T-helper 2 cell (primary cell): ENCODE measurements at places on chromosomes 4 and X.

GRCh38 chr4:169295822-169296221 is 25.1 kb upstream of the SH3RF1 start:
- no peak for DNase-seq

DNA sequence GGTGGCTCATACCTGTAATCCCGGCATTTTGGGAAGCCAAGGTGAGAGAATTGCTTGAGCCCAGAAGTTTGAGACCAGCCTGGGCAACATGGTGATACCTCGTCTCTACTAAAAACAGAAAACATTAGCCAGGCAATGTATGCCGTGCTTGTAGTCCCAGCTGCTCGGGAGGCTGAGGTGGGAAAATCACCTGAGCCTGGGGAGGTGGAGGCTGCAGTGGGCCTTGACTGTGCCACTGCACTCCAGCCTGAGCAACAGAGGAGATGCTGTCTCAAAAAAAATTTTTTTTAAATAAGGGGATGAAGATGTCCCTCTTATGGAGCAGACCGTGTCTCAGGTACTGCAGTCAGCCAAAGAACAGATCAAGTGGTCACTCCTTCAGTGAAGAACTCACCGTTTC is 13.5 kb downstream of the CTAG1B start:
- no peak for DNase-seq

GRCh38 chr4:88960576-88960975 is 96.4 kb downstream of the FAM13A start:
- DNase-seq, result no peak

GRCh38 chr4:77354550-77354949 is 197.5 kb downstream of the CCNG2 start:
- DNase-seq, result no peak

DNA sequence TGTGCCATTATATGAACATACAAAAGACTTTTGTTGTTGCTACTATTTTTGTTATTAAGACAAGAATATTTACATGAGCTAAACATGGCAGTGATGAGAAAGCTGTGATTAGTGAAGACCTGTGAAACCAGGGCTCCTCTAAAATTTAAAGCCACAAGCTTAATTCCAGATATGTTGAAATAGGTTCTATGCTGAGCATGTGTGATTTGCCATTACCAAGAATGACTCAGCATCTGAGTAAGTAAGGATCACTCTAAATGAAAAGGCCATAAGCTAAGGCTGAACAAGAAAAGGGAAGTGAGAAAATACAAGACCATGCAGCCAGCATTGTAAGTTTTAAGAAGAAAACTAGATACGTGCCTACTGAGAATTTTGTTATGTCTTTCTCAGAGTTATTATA is 75.9 kb upstream of the CAMK2D start:
- no peak for DNase-seq

GRCh38 chrX:72258174-72258573 is 18.9 kb downstream of the RPS4X start:
- DNase-seq, result no peak

DNA sequence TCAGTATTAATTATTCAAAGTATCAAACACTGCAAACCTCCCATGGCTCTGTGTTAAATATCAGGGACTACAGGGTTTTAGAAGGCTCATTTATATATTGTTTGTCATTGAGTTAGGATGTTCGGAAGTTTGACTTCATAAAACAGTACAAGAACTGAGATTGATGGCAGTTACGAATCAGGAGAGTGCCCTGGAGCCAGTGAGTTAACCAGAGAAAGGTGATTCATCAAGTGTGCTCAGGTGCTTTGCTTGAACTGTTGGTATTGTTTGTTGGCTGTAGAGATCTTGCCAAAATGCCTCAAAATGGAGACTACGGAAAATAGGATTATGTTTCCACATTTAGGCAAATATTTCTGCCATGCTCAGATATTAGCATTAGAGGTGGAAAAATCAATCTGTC is 7.5 kb upstream of the GPR101 start:
- no peak for DNase-seq

DNA sequence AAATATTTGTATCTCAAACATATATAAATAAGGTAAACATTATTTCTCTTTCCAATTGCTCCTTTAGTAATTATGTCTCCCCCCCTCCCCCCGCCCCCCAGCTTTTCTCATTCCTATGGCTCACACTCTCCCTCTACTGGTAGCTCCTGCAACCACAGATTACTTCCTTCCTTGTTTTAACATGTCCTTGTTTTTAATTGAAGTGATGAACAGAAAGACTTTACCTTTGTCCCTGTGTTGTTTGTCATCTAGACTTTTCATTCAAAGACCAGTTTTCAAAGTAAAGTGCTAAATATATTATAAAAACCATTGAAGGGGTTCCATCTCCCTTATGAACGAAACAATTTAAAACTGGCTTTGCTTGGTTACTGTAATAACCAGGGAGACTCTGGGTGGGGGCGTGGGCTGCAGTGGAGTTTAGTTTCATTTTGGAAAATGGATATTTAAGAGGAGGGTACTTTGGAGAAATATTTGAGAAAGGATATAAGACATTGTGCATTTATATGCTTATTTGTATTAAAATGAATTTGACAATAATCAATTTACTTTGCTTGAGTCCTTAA is 352.9 kb downstream of the RAPGEF2 start:
- no peak for DNase-seq

- no peak for DNase-seq
Observed at GRCh38 chrX:134746410-134746785, 88.1 kb upstream of the PLAC1 start.

DNA sequence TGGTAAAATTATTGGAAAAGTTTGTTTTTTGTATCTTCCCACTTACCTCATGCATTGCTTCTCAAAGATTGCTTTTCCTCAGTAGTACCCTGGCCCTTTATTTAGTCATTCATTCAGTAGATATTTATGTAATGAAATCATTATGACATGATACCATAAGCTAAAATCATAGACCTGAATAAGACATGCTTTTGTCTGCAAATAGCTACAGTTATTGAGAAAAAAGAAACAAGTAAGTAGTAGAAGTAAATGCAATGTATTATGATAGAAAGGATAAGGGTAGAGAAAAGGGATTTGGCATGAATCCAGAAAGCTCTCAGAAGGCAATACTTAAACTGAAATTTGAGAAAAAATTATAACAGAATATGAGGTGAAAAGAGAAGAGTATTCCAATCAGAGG is 352.5 kb downstream of the GPM6A start:
- DNase-seq, result no peak

- DNase-seq, result no peak
Observed at GRCh38 chrX:13894888-13895565, 78.1 kb upstream of the GPM6B start.

GRCh38 chr4:88320780-88321373 is 36.5 kb upstream of the PPM1K start:
- no peak for DNase-seq

DNA sequence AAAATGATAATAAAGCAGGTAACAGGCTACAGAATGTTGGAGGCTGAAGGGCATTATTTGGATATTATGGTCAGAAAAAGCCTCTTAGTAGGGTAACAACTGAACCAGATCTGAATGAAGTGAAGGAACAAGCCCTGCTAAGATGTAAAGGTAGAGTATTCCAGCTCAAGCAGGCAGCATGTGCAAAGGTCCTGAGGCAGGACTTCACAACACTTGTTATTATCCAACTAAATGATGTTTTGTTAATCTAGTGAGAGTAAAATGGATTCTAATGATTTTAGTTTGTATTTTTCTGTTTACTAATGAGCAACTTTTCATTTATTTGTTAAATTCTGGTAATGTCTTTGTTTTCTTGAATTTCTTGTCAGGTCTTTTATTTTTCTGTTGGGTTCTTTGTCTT is 35.7 kb downstream of the RAB33B start:
- DNase-seq, result no peak

DNA sequence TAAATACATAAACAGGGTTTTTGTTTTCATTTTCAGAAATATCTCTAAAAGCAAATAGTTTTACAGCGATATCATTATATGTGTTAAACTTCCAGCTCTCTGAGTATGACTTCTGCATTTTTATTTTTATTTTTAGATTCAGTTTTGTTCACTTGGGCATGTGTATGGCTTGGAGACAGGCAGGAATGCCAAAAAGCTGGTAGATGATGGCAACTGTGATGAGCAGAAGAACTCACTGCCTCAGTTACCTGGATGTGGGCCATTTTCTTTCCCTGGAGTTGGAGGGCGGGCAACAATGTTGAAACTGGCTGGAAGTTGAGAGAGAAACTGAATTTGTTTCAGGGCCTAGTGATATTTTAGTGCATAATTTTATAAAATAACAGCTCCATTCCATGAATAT is 266.4 kb downstream of the ARHGAP24 start:
- DNase-seq, result no peak

- no peak for DNase-seq
Observed at GRCh38 chrX:68355629-68355920, 77.7 kb downstream of the OPHN1 start.

DNA sequence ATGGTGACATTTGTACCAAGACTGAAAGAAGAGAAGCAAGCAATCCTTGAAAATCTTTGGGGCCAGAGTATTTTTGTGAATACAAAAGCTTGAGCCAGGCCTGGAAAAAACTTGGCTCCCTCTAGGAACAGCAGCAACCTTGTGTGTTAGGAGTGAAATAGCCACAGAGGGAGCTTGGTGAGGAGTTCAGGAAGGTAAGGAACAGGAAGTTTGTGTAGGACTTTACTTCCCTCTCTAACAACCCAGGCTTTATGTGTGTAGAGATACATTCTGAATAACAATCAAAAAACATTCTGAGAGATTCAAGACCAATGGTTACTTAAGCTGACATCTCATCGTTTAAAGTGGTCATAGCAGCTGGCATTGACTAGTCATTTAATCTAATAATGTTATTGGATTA is 668.5 kb downstream of the PCDH18 start:
- DNase-seq, result no peak

DNA sequence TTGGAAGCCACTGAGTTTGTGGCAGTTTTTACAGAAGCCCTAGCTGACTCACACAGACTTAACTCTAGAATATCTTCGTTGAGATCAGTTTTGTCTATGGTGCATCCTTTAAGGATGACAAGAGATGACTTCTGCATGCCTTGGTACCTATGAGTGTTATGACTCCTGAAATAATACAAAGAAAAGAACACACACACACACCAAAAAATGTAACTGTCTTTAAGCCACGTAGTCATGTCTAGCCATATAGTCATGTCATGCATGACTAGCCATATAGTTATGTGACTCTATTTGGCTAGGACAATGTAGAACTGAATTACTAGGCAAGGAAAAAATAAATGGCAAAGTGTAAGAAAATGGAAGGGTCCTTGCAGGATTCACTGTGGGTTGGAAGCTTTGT is 447.8 kb downstream of the NLGN4X start:
- DNase-seq, result no peak

DNA sequence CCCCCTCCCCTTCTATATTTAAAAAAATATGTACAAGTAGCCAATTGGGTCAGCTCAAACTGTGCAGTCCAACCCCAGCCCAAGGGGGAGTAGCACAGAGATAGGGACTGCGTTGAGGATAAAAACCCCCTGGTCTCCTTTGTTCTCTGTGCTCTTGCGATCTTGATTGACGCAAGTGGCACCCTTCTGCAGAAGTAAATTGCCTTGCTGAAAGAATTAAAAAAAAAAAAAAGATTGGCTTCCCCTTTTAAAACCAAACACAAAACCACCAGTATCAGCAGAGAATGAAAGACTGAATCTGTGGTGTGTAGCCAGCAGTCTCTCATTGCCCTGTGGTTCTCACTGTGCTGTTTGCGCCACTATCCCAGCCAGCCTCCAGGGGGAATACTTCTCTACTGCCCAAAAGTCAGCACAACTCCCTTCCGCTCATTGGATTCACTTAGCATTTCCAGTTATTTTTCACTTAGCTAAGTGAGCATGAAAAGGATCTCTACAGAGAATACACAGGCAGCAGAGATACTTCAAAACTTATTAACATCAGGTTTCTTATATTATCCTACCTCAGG is 29.7 kb downstream of the MANBA start:
- DNase-seq, result no peak

DNA sequence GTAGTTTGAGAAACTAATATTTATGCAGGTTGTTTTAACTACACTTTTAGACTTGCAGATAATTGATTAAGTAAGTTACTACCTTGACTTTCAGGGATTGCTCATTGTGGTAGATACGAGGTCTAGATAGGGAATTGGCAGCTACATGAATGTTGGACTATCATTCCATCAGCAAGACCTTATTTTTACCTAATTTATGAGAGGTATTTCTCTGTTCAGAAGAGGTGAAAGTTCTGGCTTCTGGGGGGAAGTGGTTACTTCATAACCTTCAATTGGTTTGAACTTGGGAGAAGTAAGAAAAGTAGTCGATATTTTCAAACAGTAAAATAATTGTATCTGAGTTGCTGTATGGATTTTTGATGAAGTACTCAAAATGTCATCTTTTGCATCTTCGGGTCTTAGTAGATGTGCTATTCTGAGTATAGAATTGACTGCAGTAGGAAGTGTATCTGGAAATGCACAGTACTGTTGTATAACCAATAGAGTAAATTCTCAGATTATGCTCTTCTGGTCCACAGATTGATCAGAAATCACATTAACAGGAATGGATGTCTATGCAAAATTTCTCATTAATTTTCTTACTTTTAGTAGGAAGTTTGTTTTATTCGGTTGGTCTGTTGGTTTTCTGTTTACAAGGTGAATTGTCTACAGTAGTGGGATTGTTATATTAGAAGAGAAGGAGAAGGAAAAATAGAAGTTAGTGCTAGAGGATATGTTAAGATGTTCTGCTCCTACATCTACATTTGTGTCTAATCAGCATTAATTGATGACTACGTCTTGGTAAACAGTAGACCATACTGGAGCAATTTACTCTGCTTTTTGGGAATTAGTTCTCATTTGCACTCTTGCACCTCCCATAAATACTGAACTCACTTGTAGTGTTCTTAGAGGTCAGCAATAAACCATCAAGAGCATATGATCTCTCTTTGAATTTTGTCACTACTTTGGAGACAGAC is 3.0 kb downstream of the NFKB1 start:
- no peak for DNase-seq

DNA sequence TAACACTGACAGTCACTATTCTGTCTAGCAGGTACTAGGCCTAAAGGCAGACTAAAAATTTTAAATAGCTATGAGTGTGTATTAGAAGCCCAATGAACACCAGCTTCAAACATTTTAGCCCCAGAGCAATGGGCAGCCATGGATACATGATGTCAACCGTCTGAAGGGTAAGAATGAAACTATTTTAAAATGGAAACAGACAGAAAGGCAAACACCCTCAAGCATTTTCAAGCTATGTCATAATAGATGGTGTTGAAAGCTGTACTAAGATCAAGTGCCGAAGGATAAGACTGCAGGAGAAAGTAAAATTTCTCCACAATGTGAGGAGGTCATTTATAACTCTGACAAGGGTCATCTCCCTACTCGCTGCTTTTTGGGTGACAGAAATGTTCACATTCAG is 225.0 kb downstream of the COL25A1 start:
- no peak for DNase-seq

DNA sequence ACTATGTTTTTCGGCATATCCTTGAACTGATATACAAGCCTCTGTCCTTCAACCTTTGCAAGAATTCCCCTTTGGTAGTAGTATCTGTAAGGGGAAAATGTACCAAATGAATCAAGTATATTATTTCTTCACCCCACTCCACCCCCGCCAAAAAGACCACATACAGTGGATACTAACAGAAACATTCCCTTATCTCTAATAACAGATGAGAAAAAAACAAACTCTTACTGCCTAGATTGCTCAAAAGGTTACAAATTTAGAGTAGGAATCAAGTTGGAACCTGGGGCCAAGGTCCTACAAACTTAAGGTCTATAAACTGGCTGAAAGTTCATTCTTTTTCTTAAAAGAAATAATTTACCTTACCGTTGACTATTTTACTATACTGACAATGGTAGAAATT is 45.0 kb downstream of the NOCT start:
- no peak for DNase-seq
